ENCODE measurements at places on chromosomes 2 and 18.
A peak's percentile ranks its signal among the peaks of the same experiment; 100 is the strongest.

DNA sequence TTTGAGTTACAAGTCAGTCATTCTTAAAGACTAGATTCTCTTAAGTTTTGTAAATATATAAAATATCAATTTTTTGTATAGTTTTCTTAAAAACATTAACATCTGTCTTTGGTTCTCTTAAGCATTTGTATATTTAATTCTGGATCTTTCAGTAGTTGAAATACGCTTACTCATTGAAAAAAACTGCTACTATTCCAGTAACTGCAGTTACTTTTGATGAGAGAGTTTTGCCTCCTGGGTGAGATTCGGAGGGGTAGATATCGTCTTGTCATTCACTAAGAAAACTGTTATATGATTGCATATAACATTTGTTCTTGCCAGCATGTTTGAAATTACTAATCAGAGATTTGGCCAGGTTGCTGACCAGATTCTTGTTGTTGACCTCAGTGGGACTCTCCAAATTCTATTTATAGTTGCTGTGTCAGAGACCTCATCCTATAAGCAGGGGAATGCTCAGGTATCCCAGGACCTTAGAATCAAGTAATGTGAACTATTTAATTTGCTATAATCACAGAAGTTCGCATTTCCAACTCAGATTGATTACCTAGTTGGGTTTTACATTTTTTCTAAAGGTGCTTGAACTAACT, 7.9 kb downstream of the AGPS start:
- no peak for DNase-seq

DNA sequence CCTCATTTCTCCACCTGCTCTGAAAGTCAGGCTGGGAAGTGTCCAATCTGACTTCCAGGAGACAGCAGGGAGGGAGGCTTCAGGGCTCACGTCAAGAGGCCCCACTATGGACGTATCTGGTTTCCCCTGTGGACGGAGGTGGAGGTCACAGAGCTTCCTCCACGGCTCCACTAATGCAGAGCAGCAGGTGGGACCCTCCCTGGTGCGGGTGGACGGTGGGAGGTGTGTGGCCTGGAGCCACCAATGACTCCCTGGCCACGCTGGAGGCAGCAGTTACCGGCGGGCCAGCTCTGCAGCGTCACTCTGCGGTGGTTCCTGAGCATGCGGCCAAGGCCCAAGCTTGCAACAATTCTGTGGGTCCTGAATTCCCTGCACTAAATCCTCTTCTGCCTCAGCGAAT, 9.0 kb downstream of the CRACDL start:
- DNase-seq = no peak

GRCh38 chr2:200509235-200509611, 645 bp downstream of the KCTD18 start:
- DNase-seq = no peak

- no peak for DNase-seq
Observed at GRCh38 chr2:193584522-193584938, 1389.8 kb upstream of the TMEFF2 start.

GRCh38 chr2:63056107-63057050, 5.7 kb downstream of the OTX1 start:
- DNase-seq = peak; percentile 0

DNA sequence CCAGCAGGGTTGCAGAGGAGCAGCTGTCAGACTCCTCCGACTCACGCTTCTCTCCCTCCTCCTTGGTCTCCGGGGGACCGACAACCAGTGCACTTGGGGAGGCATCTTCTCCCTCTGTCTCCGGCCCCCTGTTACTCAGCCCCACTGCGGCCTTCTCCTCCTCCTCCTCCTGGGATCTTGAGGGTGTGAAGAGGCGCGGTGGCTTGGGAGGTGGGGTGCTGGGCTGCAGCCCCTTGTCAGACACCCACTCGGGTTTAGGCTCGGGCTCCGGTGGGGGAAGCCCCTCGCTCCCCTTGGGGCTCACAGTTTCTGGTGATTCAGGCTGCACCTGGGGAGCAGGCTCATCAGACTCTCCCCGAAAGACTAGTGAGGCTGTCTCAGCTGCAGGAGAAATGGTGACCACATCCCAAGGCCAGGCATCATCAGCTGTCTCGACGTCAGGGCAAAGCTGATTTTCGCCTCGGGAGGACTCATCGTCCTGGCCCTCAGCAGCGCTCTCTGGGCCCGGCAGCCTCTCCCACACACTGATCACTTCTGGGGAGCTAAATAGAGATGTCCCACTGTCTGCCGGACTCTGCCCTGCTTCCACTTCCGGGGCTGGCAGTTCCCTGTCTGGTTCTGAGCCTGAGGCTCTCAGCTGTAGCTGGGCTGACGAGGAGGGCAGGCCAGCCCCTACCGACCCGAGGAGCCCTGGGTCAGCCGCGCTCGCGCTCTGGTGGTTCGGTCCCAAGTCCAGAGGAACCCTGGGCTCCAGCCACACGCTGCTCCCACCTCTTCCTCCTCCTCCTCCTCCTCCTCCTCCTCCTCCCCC, 9.0 kb upstream of the SFXN5 start:
- DNase-seq = no peak

GRCh38 chr2:55419233-55419678, 400 bp downstream of the CCDC88A start:
- DNase-seq = peak; percentile 5

- DNase-seq = no peak
Observed at GRCh38 chr2:10294077-10294476, 8.6 kb upstream of the HPCAL1 start.

GRCh38 chr2:41510108-41510507, 537.7 kb upstream of the PKDCC start:
- DNase-seq = no peak

GRCh38 chr2:231355508-231356465, 39.7 kb upstream of the B3GNT7 start:
- no peak for DNase-seq

DNA sequence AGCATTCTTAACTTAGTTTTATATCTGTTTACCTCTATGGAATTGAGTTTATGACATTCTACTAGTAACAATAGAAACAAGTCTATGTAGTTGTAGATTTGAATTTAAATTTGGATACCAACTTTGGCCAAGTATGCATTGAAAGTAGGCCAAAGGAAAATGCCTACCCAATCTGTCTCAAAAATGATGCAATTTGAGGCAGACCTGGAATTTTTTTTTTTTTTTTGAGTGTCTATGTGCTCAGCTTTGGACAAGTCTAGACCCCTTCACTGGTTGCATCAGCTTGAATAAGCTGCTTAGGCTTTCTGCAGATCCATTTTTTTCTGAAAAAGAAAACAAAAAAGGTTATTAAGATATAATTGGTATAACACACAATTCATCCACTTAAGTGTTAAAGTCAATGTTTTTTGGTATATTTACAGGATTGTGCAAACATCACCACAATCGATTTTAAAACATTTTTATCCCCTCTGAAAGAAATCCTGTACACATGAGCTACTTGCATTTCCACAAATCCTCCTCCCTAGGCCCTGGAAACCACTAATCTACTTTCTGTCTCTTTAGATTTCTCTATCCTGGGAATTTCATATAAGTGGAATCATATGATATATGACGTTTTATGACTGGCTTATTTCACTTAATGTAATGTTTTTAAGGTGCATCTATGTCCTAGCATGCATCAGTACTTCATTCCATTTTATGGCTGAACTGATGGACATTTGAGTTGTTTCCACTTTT, 185.1 kb upstream of the CCDC68 start:
- no peak for DNase-seq

GRCh38 chr2:79292239-79292957, 132.8 kb upstream of the REG3A start:
- DNase-seq = no peak

GRCh38 chr2:217932803-217933616, 69.8 kb downstream of the TNS1 start:
- no peak for DNase-seq

DNA sequence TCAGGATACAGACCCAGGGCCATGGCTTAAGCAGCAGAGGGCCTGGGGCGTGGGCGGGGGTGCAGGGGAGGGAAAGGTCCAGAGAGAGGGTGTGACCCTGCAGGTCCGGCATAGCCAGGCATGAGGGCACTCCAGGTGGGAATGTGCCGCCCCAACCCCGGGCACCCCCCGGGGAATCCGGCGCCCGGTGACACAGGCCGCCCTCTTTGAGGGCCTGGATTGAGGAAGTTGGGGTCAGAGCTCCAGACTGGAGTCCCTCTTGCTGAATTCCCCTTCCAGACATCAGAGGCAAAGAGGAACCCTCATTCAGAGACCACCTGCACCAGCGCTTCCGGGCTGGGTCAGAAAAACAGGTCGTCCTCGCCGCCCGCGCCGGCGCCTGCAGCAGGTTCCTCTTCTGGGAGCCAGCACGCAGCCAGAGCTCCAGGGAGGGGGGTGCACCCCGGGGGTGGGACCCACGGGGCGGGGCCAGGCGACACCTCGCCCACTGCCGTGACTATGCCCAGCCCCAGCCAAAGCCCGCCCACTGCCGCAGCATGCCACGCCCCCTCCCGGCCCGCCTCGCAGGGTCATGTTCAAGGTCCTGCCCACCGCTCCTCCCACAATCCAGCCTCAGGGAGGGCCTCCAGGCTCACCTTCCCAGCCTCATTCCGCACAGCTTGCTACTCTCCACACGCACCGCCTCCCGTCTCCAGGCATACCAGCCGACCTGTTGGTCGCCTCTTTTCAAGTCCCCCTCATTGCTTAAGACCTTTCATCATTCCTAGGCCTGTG, 98.3 kb upstream of the ID2 start:
- peak; percentile 70 for DNase-seq

DNA sequence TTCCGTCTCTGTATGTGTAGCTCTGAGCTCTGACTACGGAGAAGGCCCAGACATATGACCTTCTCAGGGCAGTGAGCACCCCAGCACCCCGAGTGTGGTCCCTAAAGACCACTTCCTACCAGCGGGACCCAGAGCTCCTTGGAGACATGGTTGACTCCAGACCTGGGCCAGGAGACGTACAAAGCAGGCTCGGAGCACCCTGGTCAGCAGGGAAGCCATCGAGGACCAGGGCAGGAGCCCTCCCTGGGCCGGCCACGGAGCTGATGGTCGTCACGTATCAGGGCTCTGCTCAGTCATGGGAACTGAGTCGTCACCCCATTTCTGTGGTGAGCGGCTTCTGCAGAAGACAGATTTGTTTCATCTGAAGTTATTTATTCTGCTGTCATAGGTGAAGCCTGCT, 12.8 kb upstream of the NEU4 start:
- DNase-seq = no peak

DNA sequence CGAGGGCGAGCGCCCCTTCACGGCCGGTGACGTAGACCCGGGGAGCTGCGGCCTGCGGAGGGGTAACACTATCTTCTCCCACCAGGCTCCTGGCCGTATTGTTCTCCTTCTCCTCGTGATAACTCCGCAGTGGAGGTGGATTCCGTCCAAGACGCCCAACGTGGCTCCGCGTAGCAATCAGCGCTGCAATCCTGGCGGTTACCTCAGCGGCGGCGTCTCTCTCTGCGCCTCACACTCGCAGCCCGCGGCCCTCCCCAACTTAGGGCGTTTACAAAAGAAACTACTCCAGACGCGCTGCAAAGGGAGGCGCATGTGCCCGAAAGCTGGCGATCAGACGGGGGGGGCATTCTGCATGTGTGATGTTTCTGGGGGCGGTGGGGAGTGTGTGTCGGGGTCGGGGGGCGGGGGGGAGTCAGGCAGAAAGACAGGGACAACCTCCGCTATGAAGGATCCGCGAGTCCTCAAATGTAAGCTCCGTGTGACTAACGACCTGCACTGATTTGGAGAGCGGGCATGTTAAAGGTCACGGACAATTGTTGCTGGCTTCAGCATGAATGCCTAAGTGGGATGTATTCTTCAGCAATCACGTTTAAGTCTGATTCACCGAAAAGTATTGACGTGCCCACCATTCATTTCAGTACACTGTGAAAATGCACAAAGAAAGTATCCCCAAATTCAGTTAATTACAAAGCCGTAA, 1.3 kb upstream of the ZNF516 start:
- DNase-seq = no peak

DNA sequence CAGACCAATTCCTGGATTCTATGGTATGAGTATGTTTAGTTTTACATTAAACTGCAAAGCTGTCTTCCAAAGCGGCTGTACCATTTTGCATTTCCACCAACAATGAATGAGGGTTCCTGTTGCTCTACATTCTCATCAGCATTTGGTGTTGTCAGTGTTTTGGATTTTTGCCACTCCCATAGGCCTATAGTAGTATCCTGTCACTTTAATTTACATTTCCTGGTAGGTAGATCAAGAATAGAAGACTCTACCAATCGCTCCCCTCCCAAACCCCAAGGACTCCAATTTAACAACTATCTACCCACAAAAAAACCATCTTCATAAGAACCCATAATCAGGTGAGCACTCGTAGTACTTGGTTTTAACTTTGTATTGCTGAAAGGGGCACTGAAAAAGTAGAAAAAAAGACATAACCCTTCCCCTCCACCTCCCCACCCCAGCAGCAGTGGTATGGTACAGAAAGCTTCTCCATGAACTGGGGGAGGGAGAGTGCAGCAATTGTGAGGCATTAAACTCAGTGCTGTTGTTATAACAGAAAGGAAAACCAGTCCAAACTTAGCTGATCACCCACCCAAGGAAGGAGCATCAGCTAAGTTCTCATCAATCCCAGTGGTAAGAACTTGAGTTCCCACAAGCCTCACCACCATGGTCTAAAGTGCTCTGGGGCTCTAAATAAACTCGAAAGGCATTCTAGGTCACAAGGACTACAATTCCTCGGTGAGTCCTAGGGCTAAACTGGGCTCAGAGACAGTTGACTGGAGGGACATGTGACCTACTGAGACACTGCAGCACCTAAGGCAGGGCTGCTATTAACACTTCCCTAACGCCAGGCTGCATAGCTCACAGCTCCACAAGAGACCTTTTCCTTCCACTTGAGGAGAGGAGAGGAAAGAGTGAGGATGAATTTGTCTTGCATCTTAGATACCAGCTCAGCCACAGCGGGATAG, 35.5 kb upstream of the CYTIP start:
- DNase-seq = no peak

- no peak for DNase-seq
Observed at GRCh38 chr2:210481601-210482175, 5.1 kb upstream of the LANCL1 start.

DNA sequence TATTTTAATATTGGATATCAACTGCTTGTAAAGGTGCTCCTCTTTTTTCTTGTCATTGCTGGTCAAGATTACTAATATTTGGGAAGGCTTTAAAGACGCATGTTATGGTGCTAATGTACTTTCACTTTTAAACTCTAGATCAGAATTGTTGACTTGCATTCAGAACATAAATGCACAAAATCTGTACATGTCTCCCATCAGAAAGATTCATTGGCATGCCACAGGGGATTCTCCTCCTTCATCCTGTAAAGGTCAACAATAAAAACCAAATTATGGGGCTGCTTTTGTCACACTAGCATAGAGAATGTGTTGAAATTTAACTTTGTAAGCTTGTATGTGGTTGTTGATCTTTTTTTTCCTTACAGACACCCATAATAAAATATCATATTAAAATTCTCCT, 38.2 kb downstream of the COL3A1 start:
- DNase-seq = no peak

- no peak for DNase-seq
Observed at GRCh38 chr18:70931942-70932814, 643.3 kb downstream of the SOCS6 start.

- peak; percentile 39 for DNase-seq
Observed at GRCh38 chr2:85266146-85267041, 61.4 kb downstream of the TGOLN2 start.

- no peak for DNase-seq
Observed at GRCh38 chr2:47295131-47295980, 107.6 kb upstream of the MSH2 start.

GRCh38 chr2:62577994-62578781, 72.2 kb upstream of the TMEM17 start:
- DNase-seq = no peak

Data from activated CD4-positive, alpha-beta T cell treated with anti-CD3 and anti-CD28 coated beads, Interleukin-2, amount 50 U/mL, for 24 hours (primary cell).